NCI-H2227 treated with DMSO at 0.1 percent for 48 hours (cell line): ENCODE measurements at places on chromosomes 2 and 18.

DNA sequence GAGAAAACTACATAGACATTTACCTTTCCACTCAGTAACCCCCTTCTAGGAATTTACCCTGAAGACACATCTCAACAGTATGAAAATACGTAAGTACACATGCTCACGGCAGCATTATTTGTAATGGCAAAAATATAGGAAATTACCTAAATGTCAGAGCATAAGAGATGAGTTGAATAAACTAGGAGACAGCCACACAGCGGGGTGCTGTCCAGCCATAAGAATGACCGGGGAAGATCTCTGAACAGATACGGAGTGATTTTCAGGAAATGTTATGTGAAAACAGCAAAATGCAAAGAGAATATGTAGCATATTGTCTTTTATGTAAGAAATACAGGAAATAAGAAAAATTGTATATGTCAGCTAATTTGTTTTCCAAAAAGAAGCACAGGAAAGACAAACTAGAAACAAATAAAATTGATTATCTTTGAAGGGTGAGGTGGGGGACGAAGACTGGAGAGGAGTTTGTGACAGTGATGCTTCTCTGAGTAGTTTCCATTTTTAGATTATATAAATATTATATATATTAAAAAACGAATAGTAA, 195.4 kb downstream of the HAUS1 start:
- peak; percentile 23 for DNase-seq

- DNase-seq, result no peak
These were observed 303.4 kb downstream of the TCF4 start for GRCh38 chr18:55284614-55285013.

GRCh38 chr2:213411582-213412289, 127.5 kb downstream of the SPAG16 start:
- DNase-seq, result no peak

DNA sequence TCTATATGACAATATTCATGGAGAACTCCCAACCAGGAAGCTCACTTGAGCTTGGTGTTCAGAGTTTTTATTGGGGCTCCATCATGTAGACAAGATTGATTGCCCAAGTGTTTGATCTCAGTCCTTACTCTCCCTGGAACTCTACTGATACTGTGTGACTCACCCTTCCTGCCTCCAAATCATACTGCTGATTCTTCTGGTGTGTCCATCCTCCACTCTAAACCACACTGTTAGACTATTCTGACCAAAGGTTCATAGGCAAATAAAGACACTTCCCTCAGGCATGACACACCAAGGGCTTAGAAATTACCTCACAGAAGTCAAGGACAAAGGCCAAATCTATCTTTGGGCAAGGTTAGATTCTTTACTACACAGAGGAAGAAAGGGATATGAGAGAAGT, 107.9 kb upstream of the CDH20 start:
- no peak for DNase-seq
